AG20443 (cell line): ENCODE measurements at places on chromosomes 3 and 15.

DNA sequence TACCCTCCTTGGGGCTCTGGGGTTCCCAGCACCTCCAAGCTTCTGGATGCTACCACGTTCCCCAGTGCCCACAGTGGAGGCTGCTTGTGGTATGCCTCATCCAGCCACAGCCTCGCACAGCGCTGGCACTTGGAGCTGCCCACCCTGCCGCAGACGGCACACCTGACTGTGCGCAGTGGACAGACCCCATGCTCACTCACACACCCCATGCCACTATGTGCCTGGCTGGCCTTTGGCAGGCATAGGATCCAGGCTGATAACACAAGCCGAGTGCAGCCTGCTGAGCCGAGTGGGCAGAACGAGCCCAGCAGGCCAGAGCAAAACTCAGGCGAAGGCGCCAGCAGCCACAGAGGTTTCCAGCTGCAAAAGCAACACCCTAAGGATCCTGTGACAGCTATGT, 311.5 kb downstream of the ULK4 start:
- no peak for DNase-seq

DNA sequence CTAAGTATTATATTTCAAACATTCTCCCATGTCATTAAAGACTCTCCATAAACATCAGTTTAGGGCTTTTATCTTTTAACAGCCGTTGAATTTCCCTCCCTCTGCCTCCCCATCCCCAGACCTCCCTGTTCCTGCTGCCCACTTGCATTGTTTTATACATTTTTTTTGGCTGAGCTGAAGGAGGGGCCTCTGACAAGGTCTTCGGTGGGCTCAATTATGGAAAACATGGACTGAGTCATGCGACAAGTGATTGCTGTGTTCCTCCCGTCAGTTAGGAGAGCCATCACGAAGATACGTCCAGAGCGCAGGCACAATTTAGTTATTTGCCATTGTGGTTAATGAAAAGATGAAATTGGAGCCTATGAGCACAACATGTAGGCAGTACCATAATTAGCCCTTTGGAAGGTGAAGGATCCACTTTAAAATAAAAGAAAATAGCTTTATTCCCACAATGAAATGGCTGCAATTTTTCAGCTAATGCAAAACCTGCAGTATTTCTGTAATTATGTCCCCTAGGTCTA, 12.0 kb upstream of the NMNAT3 start:
- no peak for DNase-seq

DNA sequence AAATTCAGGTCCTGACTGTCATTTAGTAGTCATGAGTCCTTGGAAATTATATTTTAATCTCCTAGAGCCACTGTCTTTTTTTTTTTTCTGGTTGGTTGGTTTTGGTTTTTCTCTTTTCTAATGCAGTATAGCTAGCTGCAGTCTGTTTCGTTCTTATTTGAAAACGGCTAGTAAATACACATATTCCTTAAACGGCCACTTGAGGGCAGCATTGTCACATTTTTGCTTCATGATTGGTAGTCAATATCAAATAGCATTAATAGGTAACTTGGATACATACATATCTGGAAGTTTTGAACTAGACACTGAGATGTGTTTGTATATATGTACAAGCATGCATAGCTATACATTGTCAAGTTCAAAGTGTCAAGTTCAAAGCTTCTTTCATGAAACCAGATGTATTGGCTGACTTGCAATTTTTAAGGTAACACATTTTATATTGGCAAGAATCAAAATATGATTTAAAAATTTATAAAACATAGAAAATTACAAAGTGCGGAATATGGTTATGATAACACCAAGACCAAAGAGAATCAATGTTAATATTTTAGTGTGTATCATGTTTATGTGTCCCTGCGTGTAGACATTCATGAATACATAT, 22.5 kb downstream of the GABRA5 start:
- DNase-seq: peak; percentile 46

- no peak for DNase-seq
Measured at GRCh38 chr3:186960347-186960746, 30.0 kb downstream of the ST6GAL1 start.

GRCh38 chr3:49410846-49411534, 786 bp downstream of the RHOA start:
- DNase-seq: peak; percentile 48

DNA sequence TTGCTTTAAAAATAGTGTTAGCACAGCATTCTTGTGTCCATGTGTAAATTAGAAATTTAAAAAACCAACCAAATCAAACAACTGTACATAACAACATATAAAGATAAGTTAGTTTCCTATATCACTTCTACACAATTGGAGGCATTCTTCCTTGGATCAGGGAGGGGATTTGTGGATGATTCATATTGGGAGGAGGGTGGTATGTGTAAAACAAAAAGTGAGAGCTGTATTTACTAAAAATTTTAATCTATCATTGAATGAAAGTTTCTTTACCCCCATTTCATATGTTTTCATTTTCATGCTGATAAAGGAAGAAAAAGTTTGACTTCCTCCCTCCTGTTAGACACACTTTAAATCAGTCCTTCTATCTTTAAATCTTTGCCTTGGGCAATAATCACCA, 325.0 kb downstream of the SATB1 start:
- no peak for DNase-seq

DNA sequence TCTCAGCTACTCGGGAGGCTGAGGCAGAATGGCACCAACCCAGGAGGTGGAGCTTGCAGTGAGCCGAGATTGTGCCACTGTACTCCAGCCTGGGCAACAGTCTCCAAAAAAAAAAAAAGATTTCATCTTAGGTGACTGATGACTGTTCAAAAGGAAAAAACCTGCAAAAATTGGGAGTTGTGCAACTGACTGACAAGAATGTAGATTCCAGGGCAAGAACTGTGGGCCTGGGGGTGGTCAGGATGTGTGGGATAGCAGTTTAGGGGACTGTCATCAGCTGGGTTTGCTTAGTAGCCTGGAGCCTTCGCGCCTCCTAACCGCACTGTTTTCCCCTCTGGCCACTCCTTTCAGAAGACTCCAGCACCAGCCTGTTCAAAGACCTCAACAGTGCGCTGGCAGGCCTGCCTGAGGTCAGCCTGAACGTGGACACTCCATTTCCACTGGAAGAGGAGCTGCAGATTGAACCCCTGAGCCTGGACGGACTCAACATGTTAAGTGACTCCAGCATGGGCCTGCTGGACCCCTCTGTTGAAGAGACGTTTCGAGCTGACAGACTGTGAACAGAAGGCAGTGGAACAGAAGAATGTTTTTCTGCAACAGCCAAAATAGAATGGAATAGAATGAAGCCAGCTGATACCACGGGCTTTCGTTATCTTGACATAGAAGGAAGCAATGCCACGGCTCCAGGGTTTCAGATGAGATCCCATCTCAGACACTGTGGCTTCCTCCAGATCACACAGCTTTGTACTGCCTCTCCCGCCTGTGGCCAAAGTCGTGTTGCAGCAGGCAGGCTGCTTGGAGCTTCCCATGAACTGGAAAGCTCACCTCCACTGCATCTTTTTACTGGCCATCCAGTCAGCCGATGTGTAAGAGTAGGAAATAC, 75.3 kb upstream of the BLM start:
- DNase-seq: no peak

DNA sequence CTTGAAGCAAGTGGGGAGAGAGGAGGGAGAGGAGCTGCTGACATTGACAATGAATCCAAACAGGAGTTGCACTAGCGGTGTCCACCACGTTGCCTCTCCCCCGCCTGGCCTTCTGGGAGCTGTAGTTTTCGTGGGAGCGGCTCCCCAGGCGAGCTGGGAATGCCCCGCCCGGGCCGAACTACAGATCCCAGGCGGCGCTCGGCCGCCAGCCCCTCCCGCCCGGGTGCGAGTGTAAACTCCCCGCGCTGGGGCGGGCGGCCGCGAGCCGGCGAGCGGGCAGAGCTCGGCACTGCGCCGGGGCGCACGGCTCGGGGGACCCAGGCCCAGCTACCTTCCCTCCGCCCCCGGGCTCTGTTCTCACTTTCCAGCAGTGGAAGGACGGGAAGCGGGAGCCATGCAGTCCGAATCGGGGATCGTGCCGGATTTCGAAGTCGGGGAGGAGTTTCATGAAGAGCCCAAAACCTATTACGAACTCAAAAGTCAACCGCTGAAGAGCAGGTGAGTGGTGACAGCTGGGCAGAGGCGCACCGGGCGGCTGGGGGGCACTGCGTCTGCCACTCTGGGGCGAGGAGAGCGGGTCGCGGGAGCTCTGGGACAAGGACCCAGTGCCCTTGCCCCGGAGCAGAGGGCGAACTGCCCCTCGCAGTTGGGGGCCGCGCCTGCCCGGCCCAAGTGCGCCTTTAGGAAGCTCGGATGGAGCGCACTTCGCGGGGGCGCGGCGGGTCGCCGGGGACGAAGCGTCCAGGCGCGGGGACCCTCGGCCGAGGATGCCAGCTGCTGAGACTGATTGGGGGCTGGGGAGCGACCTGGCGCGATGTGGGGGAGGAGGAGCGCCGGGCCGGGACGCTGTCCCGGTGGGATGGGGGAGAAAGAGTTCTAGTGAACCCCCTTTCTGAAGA, at the start of gene MITF:
MITF (plus strand) TSS at position 261 of the 899 bp plus-strand sequence; CDS start at position 395, 134 bp downstream.
- peak; percentile 98 for DNase-seq

GRCh38 chr15:99704444-99704838, 28.8 kb downstream of the LYSMD4 start:
- peak; percentile 54 for DNase-seq

GRCh38 chr15:63495780-63496488, 8.5 kb upstream of the USP3 start:
- DNase-seq: no peak

DNA sequence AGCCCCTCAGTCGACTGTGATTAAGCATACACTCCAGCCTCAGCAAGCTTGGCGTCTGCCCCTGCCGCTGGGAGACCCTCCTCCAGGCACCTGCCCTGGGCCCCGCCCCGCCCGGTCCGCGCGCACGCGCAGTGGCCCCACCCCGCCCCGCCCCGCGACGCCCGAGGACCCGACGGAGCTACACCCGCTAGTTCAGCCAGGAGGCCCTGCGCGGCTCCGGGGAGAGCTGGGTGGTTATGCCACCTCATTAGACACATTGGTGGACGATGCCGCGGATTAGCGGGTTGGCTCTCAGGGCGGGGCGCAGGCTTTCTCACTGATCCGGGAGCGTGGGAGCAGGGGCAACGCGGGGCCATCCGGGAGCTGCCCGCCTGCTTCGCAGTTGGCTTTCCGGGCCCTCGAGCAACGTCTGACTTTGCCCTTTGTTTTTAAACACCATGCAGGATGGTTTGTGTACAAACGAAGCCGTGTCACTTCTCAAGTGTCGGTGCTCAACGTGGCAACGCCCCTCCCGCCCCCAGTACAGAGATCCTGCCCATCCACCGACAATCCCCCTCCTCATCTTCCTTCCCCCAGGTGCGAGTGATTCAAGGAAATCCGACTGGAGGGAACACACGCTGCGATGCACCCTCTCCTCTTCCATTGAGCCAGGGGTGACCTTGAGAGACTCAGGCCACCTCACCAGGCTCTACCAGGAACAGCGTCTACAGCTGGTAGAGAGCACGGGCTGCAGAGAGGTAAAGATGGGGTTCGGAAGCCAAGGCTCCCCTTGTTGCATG, 109.3 kb downstream of the SHQ1 start:
- peak; percentile 89 for DNase-seq

GRCh38 chr3:195839260-195840010, 27.7 kb upstream of the MUC4 start:
- DNase-seq: no peak

- DNase-seq: no peak
Measured at GRCh38 chr3:60504827-60505457, 746.3 kb downstream of the FHIT start.

DNA sequence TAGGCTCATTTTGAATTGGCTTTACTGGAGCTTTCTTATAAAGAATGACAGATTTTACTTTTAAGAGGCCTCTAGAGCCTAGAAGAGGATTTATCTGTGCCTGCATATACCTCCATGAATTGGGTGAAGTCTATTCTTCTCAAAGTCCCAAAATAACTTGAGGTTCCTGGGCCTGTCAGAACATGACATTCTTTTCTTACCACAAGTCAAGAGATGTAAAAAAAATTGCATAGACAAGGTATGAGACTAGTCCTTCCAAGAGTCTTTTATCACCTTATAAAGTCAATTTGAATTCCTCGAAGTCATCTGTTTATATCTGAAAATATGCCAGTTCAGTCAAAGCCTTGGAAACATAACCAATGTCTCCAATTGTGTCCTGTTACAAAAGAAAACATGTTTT, 17.2 kb upstream of the CD200 start:
- no peak for DNase-seq

GRCh38 chr3:111598139-111598538, 3.0 kb upstream of the ZBED2 start:
- DNase-seq: no peak

- DNase-seq: peak; percentile 78
Measured at GRCh38 chr3:196073255-196073753, 8.6 kb downstream of the TFRC start.

DNA sequence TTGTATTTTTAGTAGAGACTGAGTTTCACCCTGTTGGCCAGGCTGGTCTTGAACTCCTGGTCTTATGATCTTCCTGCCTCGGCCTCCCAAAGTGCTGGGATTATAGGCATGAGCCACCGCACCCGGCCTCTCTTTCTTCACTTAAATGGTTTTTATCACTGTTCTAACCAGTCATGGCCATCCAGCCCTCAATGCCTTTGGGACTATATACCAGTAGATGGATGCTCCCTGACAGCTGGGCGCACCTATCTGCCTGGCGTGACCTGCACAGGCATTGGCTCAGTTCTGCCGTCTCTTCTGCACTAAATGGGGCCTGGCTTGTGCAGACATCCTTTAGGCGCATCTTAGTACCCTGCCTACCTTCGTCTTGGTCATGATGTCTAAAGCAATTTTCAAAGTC, 233.4 kb downstream of the ADAMTS17 start:
- DNase-seq: no peak

- no peak for DNase-seq
Measured at GRCh38 chr15:61367953-61368352, 138.9 kb upstream of the RORA start.

DNA sequence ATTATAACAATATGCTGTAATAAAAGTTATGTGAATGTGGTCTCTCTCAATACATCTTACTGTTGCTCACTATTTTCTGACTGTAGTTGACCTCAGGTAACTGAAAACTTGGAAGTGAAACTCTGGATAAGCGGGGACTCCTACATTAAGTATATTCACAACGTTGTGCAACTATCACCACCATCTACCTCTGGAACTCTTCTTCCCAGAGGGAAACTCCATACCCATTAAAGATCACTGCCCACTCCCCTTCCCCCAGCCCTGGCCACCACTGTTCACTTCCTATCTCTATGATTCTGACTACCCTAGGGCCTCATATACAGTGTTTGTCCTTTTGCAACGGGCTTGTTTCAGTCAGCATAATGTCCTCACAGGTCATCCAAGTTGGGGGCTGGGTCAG, 20.7 kb downstream of the SLCO3A1 start:
- DNase-seq: no peak

- DNase-seq: peak; percentile 55
Measured at GRCh38 chr3:12187448-12188327, 29.0 kb upstream of the TIMP4 start.

GRCh38 chr3:41518626-41519025, 319.3 kb downstream of the CTNNB1 start:
- no peak for DNase-seq

- no peak for DNase-seq
Measured at GRCh38 chr15:91357011-91357410, 257.0 kb downstream of the SV2B start.

GRCh38 chr3:53328746-53329145, 18.6 kb downstream of the DCP1A start:
- DNase-seq: no peak

GRCh38 chr15:71207141-71207540, 91.9 kb downstream of the THSD4 start:
- DNase-seq: no peak
